Endothelial cell (in vitro differentiated cells): ENCODE measurements at places on chromosomes 11 and 22. TPM values are rescaled to one million over a fixed set of nuclear protein-coding genes. Genes with fewer than 3 reads are reported as not detected.

GRCh38 chr22:45073064-45073463 lies 63.3 kb upstream of the PHF21B start:
- no peak for DNase-seq

DNA sequence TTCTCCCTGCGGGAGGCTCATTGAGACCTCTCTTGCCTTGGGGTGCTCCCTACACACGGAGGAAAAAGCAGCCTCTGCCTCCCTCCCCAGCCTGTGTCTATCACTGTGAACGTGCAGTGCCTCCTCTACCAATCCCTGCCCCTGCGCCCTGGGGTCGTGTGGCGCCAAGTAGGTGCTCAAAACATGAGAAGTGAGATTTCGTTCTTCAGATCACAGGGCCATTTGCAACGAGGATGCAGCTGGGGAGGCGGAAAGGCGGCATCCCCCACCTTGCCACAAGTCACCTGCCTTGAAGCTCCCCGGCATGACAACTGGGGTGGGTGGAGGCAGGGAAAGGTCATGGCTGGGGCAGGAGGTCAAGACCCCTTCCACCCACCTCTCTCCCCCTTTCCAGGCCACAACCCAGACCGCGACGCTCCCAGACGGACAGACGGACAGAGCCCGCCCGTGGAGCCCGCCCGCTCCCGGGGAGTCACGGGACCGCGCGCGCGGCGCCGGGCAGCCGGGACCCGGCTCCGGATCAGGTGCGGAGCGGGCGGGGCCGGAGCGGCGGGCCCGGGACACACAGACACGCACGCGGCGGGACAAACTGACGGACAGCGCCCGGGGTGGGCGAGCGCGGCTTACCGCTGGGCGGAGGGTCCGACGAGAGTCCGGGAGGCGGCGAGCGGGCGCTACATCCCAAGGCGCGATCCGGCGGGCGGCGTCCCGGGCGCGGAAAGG lies 485 bp downstream of the KCNJ4 start:
- DNase-seq: no peak

DNA sequence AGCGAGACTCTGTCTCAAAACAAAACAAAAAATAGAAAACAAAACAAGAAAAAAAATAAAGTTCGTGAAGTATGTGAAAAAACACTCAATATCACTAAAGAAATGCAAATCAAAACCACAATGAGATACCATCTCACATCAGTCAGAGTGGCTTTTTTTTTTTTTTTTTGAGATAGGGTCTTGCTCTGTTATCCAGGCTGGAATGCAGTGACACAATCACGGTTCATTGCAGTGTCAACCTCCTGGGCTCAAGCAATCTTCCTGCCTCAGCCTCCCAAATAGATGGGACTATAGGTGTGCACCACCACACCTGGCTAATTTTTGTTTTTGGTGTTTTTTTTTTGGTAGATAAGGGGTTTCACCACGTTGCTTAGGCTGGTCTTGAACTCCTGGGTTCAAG lies 37.5 kb downstream of the ATG16L2 start:
- DNase-seq: no peak

GRCh38 chr11:2732261-2732939 lies 32.6 kb upstream of the KCNQ1OT1 start:
- no peak for DNase-seq

DNA sequence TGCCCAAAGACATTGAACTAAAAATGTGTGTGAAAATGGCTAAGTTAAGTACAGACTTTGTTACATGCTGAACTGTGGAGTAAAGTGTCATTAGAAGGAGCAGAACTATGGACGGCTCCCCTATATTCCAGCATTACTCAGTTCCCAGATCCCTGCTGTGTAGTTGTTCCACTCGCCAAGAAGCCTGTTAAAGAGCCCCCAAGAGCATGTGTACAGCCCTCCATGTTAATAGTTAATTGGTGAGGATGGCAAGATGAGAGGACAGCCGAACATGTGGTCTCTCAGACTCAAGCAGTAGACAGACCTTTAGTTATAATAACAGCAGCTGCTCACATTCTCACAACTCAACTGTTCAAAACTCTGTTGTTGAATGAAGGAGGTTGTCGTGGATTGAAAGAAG lies 127.4 kb downstream of the ELP4 start:
- DNase-seq: no peak

DNA sequence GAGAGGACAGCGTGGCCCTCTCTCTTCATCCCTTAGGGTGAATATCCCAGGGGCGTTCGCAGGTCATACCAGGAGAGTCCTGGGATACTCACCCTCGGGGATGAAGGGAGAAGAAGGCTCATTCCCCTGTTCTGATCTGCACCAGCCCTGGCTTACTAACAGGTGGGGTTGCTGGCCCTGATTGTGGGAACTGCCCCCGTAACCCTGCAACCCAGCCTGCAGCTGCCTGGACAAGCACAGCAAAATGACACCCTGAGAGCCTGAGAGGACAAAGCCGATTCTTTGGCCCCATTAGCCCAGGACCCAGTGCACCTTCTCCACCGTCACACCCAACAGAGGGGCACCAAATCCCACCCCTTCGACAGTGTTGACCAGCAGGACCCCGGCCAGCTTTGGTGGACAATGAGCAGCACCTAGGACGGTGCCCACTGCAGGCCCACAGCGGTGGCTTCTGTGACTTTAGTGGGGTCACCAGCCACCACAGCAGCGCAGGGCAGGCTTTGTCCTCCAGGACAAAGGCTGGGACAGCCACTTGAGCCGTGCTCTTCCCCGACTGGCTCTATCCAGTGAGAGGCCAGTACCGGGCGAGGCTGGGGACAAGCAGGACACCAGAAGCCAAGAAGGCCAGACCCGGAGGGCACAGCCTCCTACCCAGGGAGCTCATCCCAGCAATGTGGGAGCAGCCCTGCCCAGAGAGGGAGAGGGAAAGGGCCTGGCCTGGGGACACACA lies 98.5 kb upstream of the RTL6 start:
- no peak for DNase-seq

DNA sequence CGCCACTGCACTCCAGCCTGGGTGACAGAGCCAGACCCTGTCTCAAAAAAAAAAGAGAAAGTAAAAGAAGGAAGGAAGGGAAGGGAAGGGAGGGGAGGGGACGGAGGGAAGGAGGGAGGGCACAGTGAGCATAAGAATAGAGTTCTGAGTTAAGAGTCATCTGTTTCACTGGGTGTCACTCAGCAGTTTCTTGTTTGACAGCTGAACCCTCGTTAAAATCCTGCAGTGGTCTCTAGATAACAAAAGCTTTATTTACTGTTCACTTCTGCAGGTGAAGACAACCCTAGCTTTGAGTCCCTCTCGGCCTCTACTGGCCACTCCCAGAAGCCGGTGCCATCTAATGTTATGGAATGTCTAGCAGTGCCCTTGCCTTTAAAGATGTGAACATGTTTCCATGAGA lies 71.2 kb downstream of the CLPB start:
- no peak for DNase-seq

DNA sequence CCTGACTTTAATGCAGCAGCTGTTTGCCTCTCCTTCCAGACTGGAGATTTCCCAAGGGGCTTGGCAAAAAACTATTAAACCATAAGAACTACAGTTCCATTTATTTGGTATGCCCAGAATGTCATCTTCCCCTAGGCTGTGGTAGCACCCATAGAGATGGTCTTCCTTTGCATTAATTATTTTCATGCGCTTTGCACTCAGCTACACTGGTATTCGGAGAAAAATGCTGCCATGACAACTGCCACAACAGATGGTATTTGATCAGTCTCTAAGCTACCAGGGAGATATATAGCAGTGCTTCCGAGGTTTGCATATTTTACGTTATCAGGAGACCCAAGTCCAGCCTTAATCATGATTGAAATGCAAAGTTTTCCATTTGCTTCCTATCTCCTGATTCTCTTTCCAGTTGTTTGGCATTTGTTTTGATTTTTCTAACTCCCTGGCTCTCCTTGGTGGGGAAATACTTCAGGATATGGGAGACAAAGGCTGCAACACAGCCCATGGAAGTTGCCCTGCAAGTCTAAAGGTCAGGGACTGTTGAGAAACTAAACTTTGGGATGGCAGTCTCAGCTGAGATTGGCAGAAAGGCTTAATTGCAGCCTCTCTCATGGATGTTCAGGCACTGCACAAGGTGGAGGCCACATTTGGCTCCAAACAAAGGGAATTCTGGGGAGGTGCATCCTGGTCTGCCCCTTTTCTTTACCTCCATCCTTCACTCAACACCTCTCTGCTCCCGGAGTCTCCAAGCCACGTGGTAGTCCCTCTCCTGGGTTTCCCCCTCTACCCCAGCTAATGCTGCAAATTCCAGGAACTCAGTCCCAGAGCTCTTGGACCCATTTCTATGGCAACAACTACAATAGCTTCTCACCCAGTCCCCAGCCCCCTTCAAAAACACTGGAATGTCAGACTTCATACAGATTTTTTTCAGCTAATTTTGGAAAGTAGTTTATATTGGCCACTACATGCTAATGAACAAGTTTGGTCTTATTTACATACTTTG lies 151.8 kb downstream of the NAV2 start:
- DNase-seq: no peak

Gene SPTBN2
- total RNA-seq: 17.1 TPM

Gene FOLR3
- not detected for total RNA-seq

Gene TEX12
- total RNA-seq: not detected

Gene C1QTNF4
- 50.4 TPM for total RNA-seq

Gene CDCA5
- total RNA-seq: 14.8 TPM

Gene BATF2
- total RNA-seq: not detected

Gene NLRX1
- total RNA-seq: 12.3 TPM
